ENCODE measurements at places on chromosomes 6 and 20.

GRCh38 chr6:90229331-90230010, 67.2 kb downstream of the BACH2 start:
- DNase-seq = no peak

GRCh38 chr6:156347246-156347645, 429.9 kb upstream of the ARID1B start:
- DNase-seq = no peak

GRCh38 chr6:47114460-47114859, 72.3 kb upstream of the ADGRF1 start:
- no peak for DNase-seq

GRCh38 chr20:3797592-3798372, 1.7 kb downstream of the CDC25B start:
- no peak for DNase-seq

GRCh38 chr6:26260110-26260637, 104.8 kb upstream of the BTN3A2 start:
- DNase-seq = no peak

DNA sequence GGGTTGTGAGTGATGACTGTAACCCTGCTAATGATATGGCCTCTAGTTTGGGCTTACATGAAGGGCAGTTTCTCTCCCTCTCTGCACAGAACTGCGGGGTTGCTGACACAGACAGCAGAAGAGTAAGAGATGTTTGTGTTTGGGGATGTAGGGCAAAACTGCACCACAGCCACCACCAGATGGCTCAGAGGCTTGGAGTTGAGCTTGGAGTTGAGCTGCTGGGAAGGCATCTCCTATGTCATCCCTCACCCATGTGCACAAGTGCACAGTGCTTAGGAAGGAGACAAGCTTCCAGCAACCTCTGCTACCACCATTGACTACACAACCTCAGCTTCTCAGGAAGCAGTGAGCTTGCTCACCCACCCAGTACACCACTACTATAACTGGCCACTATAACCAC, 303.9 kb upstream of the DEFB112 start:
- DNase-seq = no peak

Measured in T-cell (primary cell).